ENCODE measurements at places on chromosomes 11 and 22.

DNA sequence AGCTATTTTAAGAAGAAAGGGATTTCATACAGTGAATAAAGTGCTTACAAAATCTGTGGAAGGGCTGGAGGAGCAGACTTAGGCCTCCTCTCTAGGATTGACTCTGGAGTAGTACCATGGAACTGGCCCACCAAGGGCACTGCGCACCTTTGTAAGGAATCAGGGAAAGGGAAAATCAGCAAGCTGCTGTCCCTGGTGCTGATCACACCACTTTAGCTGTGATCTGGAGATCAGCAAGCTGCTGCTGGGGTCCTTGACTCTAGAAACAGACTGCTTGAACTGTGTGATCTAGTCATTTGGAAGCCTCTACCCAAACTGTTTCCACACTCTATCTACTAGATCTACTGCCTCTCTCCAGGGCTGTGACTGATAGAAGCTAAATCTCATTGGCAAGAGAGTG lies 18.4 kb upstream of the TECTA start:
- DNase-seq = no peak

DNA sequence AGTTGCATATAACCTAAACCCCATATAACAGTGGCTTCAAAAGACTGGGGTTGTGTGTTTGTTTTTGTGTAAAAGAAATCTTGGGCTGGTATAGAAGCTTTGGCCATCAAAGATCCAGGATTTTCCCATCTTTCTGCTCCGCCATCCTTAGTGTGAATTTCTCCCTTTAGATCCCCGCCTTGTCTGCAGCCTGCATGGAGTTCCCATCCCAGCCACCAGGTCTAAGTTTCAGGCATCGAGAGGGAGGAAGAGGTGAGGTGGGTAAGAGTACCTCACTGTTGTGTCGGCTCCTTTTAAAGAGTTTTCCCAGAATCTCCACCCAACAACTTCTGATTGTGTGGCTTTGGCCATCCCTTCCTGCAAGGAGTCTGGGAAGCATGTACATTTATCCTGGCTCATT lies 195.5 kb upstream of the SORL1-AS1 start:
- DNase-seq = no peak

DNA sequence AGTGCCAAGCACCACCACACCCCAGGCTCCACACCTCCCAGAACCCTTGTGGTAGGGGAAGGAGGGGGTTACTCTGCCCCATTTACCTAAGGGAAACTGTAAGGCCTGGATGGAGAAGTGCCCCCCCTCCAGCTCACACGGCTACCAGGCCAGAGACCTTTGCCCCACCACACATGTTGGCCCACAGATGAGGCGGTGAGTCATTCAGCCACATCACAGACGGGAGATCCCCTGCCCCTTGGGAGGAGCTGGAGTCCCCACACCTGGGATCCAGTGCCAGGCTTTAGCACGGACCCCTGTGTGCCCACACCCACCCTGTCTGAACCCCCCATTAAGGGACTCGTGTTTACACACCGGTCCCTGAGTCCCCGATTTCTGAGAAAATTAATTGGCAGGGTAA lies 24.9 kb downstream of the CDKN1C start:
- DNase-seq = no peak

- peak; percentile 69 for DNase-seq
Measured at GRCh38 chr22:50599816-50600455, 657 bp upstream of the MAPK8IP2 start.

GRCh38 chr22:39773976-39774539 lies 119.5 kb downstream of the ENTHD1 start:
- DNase-seq = peak; percentile 22

GRCh38 chr22:37472418-37473006 lies 13.7 kb downstream of the MFNG start:
- DNase-seq = peak; percentile 49

DNA sequence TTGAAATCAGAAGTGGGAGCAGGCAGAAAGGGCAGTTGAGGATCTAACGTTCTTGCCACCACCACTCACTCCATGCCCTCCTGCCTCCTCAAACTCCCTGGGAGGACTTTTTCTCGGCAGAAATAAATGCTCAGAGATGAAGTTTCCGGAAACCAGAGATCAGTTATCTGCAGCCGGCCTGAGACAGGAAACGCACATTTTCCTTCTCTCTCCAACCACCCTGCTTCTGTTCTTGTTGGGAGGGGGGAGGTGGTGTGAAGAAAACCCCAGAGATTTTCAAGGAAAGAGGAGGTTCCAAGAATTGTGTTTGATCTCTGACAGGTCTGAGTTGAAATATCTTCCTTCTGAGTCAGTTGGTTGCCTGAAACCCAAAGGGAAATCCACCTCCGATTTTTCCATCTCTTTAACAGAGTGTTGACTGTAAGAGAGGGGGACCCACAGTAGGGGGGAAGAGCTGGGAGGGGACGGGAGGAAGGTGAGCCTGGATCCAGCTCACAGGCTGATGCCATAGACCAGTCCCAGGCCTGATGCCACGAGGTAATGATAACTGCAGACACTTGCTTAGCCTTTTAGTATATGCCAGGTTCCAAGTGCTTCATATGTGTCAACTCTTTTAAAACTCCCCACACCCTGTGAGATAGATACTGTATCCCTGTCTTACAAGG lies 100.8 kb downstream of the TRAF6 start:
- DNase-seq = peak; percentile 43

DNA sequence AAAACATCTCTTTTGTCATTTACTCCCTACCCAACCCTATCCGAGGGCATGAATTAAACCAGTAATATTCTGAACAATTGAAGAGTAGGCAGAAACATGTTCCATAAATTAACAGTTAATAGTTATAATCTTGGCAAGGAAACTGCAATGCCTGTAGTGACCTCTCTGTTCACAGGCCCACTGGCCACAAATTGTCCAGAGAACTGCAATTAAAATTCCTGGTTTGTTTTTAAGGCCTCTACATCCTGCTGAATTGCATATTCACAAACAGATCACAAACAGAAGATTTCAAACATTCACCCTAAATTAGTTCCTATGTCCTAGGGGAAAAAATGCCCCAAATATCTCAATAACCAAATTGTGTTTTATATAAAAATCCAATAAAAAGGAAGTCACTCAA lies 143.2 kb upstream of the TRPC6 start:
- no peak for DNase-seq

DNA sequence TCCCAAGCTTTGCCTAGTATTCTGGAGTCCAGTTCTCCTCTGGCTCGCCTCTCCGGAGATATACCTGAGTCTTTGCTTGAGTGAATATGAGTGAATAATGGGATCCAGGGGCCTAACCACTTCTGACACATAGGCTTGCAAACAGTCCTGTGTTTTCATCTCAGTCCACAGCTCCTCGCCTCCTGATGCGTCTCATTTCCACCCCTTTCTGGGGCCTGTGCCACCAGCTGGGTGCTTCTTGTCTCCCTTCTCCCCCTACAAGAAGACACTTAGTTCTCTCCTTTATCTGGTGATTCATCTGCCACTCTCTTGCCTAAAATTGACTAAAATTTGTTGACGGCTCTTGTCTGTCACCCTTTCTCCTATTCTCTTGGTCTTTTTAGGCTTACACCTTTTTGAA lies 44.6 kb downstream of the SFI1 start:
- no peak for DNase-seq

- DNase-seq = no peak
Measured at GRCh38 chr11:67472882-67473281, 3.8 kb upstream of the TMEM134 start.

DNA sequence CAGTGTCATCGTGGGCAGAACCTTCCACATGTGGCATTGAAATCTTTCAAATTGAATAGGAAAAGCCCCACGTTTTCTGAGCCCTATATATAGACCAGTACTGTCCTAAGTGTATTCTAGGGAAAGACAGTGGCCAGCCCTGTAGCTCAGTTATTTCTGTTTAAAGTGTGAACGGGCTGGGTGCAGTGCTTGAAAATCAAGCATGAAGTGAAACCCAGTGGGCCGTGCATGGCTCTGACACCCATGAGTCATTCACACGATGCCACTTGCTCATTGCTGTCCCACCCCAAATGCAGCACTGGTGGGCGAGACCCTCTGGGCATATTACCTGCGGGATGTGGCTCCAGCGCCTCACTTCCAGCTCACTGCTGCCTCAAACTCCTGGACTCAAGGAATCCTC lies 29.8 kb upstream of the CCDC188 start:
- DNase-seq = no peak

DNA sequence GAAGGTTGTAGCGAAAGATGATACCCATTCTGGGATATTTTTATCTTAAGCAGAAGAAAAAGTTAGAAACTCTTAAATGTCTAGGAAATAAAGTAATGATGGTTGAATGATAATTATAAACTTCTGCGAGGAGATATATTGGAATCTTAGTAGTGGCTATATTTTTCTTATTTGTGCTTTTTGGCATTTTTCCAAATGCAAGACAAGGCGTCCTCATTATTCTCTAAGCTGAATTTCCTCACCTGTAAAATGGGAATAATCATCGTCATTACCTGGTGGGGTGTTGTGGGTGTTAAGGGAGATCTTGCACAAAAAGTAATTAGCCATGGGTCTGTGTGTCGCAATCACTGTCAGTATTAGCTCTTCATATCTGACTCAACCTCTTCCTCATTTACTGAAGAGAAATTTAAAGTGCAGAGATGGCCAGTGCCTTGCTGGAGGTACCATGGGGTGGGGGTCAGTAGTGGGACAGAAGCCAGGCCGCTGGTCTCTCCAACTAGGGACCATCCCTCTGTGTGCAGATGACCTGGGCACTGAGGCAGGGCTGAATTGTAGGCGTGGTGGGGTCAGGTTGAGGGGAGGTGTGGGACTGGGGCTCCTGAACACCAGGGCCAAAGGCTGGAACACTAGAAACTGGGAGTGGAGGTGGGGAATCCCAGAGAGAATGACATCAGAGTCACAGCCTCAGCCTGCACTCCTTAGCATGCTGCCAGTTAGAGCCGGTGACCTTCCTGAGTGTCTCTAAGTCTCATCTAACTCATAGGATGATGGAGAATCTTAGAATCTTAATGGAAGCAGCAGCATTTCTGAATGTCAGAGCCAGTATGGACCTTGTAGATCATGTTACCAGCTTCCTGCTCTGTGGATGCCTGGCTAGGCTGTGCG lies 4.1 kb downstream of the PITPNM1 start:
- DNase-seq = no peak

DNA sequence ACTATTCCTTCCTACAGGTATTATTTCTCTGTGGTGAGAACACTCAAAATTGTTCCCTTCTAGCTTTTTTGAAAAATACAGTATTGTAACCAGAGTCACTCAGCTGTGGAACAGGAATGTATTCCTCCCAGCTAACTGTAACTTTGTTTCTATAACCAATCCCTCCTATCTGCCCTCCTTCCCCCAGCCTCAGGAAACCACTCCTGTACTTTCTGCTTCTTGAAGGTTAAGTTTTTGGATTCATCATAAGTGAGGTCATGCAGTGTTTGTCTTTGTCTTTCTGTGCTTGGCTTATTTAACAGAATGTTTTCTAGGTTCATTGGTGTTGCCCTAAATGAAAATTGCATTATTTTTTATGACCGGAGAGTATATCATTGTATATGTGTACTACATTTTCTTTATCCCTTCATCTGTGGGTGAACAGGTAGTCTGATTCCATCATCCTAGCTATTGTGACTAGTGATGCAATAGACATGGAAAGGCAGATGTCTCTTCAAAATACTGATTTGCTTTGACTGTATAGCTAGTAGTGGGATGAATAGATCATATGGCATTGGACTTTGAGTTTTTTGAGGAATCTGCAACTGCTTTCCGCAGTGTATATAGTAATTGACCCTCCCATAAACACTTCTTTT lies 112.9 kb upstream of the GRK3 start:
- DNase-seq = no peak

- no peak for DNase-seq
Measured at GRCh38 chr11:99925968-99926367, 761.1 kb upstream of the ARHGAP42 start.

- DNase-seq = no peak
Measured at GRCh38 chr11:112761911-112762706, 199.1 kb upstream of the NCAM1 start.

DNA sequence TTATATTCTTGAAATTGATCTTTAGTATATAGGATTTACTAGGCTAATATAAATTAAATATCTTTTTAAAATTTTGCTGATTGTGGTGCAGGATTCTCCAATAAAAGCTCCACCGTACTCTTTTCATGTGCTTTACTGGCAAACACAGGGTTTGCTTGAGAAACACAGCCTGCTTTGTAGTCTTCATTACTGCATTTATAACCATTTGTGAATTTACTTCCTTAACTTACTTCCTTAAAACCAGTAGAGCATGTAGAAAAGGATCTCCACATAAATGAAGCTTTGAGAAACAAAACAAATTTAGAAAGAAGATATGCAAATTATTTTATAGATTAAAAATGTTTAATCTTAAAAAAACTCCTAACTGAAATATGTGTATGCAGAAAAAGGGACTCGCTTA lies 28.8 kb downstream of the SWAP70 start:
- DNase-seq = no peak

DNA sequence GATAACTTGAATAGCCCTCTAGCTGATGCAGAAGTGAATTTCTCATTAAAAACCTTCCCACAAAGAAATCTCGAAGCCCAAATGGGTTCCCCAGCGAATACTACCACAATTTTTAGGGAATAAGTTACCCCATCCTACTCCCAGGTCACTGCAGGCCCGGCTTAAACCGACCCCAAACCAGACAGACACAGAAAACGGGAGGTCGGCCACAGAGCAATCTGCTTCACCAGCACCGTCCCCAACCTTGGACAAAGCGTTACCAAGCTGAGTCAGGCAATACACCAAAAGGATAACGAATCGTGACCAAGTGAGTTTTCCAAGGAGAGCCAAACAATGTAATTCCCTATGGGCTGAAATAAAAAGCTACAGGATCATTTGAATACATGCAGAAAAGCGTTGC lies 575 bp upstream of the MOV10L1 start:
- DNase-seq = no peak

DNA sequence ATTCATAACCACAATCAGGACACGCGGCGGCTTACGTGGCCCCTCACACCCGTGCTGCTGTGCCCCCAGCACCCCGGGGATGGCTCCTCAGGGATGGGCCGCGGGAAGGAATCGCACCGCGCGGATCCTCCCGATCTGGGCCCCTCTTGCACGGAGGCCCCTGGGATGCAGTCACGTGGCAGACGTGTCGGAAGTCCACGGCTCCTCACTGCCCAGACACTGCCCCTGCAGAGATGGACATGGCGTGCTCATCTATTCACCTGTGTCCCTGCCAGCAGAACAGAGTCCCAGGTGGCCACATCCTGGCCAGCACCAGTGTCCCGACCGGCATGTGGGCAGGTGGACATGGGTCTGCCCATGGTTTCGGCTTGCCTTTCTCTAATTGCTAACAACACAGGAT lies 12.8 kb downstream of the MOB2 start:
- no peak for DNase-seq

GRCh38 chr22:47034905-47035419 lies 272.5 kb downstream of the TBC1D22A start:
- no peak for DNase-seq

DNA sequence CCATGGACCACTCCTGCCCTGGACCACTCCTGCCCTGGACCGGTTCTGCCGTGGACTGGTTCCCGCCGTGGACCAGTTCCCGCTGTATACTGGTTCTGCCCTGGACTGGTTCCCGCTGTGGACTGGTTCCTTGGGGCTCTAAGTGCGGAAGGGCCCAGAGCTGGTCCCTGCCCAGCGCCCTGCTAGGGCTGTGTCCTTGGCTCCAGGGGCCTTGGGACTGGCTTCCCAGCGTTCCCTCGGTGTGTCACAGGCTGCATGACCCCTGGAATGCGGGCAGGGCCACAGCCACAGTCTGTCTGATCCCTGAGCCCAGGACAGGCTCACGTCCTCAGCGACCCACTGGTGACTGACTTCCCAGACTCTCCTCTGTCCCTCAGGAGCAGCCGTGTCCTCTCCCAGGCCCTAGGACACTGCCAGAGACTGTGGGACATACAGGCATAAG lies 412.2 kb downstream of the TBC1D22A start:
- no peak for DNase-seq
